ENCODE measurements at places on chromosomes 2 and 18. TPM values are rescaled to one million over a fixed set of nuclear protein-coding genes. Genes with fewer than 3 reads are reported as not detected.
A peak's percentile ranks its signal among the peaks of the same experiment; 100 is the strongest.

DNA sequence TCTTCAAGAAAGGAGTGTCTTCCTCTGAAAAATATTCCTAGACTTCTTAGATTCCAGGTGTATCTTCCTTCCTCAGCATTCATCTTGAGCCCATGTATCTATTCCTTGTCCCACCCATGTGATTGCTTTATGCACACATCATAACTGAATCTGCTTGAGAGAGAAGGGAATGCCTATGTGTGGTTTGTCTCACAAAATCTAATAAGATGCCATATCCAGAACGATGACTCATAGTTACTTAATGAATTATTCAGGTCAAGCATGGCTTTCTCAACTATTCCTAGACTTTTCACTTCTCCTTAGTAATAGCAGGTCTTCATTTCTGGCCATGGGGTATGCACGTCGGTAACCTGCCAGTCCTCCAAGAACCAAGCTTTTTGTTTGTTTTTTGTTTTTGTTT lies 121.8 kb downstream of the SETBP1 start:
- DNase-seq = peak; percentile 29

DNA sequence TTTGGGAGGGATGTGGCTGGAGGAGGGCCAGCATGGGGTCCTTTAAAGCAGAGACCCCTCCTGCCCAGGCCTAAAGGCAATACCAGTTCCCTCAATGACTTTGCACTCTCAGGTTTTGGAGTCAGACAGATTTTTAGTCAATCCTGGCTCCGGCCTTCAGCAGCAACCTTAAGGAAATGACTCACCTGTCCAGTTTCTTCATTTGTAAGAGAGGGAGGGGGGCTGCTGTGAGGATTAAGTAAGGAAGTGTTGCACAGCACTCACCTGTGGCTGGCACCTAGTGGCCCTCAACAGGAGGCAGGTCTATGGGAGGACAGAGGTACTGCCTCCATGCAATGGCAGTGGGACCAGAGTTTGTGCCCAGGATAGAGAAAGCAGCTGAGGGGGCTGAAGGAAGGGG lies 13.7 kb downstream of the CNGA3 start:
- no peak for DNase-seq

DNA sequence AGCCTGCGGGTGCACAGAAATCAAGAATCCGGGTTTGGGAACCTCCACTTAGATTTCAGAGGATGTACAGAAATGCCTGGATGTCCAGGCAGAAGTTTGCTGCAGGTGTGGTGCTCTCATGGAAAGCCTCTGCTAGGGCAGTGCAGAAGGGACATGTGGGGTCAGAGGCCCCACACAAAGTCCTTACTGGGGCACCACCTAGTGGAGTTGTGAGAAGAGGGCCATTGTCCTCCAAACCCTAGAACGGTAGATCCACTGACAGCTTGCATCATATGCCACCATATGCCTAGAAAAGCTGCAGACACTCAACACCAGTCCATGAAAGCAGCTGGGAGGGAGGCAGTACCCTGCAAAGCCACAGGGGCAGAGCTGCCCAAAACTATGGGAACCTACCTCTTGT lies 833.0 kb downstream of the TMEM182 start:
- DNase-seq = no peak

- no peak for DNase-seq
These were observed 136.1 kb upstream of the CHAC2 start for GRCh38 chr2:53631313-53632125.

DNA sequence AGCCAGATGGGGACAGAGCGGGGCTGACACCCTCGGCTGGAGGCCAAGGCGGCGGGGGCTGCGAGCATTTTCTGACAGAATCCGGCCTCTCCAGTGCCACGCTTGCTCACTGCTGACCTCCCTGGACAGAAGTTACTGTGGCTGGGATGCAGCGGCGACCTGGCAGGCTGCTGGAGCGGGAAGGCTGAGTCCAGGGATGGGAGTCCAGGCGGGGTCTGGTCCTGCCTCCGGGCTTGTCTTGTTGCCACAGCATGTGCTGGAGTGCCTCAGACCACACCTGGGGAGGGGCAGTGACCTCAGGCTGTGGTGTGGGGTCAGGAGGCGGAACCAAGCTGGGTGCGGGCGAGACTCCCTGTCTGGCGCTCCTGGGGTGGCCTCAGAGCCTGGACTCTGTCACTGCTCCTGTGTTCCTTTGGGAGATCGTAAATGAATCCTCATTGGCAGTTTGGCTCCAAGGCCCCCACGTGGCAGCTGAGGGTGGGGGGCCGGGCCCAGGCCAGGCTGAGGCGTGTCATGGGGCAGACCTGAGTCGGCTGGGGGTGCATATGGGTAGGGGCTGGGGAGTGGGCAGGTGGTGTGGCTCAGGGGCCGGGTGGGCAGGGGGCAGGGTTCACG lies 5.5 kb downstream of the BOK start:
- no peak for DNase-seq

DNA sequence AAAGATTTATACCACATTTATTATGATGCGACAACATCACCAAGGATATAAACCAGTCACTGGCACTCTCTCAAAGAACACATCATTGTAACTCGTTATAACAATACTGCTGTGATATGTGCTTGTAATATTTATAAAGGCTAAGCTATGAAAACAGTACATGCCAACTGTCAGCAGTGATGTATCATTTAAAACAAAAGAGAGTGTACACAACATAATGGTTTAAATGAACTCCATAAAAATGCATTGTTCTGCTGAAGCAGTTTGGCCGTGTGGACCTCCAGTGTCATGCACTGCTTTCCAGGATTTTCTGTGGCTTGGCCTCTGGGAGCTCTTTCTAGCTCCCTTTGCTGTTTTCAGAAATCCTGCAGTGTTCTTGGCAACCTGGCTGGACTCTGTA lies 215.6 kb downstream of the MTX2 start:
- no peak for DNase-seq

The MROH2A gene
- not detected for total RNA-seq

The RAB27B gene
- 11.4 TPM for total RNA-seq

DNA sequence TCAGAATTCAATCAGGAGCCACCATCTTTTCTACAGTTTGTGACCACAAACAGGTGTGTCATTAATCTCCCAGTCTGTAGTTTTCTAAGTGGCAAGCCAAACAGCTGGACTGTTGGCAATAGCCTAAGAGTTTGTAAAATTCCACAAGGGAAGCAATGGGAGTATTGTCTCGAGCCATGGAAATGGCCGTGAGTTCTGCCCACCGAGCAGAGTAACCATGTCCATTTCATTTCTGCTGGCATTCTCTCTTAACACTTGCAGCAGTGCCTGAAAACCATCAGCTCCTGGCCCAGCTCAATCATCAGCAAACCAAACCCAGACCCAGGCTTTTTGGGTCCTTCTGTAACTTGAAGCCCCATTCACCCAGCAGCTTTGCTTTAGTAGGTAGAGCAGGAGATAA lies 387.8 kb upstream of the CDH7 start:
- DNase-seq = no peak

GRCh38 chr18:59382383-59382782 lies 23.3 kb upstream of the LMAN1 start:
- DNase-seq = no peak

The NEU4 gene
- 3.2 TPM for total RNA-seq

The UPP2 gene
- not detected for total RNA-seq
